NCI-H1694 treated with DMSO at 0.1 percent for 48 hours (cell line): ENCODE measurements at places on chromosomes 3 and 15.
A peak's percentile ranks its signal among the peaks of the same experiment; 100 is the strongest.

DNA sequence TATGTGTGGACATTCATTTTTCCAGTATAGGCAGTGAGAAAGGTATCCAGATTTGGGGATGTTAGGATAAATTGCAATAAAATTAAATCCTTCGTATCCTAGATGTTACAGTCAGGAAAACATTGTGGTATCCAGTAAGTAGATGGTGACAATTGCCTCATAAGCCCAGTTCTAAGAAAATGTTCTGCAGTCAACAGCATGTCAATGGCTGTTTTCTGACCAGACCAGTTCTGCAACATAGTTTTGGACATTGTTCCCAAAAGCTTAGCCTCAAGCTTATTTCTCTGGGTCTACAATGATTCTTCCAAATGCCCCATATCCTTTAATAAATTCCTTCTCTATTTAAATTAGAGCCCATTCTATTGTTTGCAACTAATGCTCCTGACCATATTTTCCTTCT is 480.7 kb downstream of the FHIT start:
- DNase-seq, result no peak

DNA sequence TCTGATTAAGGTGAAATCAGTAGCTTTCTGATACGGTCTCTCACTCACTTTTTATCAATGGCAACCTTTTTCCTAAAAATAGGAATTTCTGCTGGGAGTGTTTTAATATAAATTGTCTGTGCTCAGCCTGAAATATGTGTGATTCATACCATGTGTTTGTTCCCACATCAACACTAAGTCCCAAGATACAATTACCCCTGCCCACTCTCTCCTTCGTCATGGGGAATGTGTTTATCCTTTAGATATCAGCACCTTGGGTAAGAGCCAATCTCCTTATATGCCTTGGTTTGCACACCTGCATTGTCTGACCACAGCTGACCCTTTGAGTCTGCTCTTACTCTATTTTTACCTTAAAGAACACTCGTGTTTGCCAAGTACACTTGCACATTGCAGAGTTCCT is 356.4 kb downstream of the LPP start:
- no peak for DNase-seq

DNA sequence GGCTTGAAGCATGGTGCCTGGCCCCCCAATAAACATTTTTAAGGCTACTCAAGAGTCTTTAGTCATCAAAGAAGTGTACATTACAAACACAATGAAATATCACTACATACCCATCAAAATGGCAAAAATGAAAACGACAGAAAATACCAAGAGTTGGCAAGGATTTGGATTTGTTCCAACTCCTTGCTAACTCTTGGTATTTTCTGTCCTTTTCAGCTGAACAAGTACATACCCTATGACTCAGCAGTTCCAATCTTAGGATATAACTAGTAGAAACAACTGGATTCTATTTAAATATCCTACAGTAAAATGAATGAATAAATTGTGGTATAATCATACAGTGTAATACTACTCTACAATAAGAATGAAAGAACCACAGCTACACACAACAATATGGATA is 25.1 kb upstream of the GABPB1 start:
- DNase-seq, result no peak

DNA sequence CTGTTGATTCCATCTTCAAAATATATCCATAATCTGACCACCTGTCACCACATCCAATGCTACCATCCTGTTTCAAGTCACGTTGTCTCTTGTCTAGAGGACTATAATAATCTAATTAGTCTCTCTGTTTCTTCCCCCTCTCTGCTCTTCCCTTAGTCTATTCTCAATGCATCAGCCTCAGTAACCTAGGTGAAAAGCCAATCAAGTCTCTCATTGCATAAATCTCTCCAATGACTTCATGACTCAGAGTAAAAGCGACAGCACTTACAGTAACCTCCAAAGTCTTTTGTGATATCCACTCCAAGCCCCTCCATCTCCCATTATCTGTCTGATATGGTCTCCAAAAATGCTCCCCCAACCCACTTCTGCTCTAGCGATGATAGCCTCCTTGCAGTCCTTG is 7.2 kb downstream of the UBA3 start:
- DNase-seq, result no peak

- DNase-seq, result no peak
Observed at GRCh38 chr15:67018026-67018425, 47.4 kb upstream of the SMAD3 start.

DNA sequence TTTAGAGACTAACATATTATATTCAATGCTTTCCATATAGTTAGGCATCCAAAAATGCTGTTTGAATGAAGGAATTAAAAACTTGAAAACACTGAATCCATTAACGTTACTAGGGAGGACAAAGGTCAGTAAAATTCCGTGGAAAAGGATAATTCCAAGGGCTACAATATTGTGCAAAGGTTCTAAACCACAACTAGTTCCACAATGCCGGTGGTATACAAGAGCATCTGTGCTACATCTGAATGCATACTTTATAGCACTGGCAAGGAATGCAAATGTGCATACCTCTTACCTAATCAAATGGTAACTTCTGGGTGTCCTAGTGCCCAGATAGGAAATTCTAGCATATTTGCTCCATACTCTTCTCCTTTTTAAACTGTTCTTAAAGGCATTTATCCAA is 2.2 kb downstream of the ICE2 start:
- no peak for DNase-seq

- peak; percentile 57 for DNase-seq
Observed at GRCh38 chr3:180036671-180037455, at the start of gene PEX5L. PEX5L (minus strand) TSS chr3:180036937; CDS start chr3:180036599, 338 bp downstream.

GRCh38 chr3:50356553-50356952 is 2.8 kb downstream of the TMEM115 start:
- DNase-seq, result no peak

DNA sequence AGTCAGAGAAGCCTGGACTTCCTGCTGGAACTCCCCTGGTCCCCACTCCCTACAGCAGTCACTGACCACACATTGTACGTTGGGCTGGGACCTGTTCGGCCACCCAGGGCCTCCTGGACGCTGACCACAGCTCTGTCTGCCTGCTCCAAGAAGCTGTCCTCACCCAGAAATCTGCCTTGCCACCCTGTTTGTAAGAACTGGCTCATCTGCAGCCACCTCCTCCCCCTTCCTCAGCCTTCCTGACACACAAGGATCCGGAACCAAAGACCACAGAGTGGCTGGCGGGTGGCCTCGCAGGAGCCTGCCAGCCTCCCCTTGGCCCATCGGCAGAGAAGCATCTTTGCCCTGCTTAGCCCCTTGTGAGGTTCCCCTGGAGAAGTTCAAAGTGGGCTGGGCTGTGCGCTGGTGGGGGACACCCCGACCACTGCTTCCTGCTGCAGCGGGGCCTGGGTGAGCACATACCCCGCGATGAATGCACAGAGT is 91.9 kb downstream of the PCSK6 start:
- DNase-seq, result no peak

GRCh38 chr3:61666615-61667330 is 105.4 kb downstream of the PTPRG start:
- DNase-seq, result no peak

DNA sequence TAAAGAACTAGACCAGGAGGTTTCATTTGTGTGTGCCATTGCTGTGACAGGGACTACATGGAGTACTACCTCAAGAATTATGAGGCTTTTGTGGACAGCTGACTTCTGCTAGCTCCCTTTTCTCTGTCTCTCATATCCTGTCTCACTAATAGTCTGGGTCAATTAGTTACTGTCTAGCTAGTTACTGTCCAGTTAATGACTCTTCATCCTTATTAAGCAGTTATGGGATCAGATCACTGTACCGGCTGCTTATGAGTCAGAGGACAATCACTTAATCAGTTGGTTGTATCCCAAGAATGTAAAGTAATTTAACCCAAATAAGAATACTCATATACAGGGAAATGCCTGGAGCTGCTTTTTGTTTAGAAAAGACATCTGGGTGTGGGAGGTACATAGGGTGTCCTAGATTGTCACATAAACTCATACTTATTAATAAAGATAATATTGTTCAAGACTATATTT is 158.0 kb downstream of the CDIN1 start:
- no peak for DNase-seq

DNA sequence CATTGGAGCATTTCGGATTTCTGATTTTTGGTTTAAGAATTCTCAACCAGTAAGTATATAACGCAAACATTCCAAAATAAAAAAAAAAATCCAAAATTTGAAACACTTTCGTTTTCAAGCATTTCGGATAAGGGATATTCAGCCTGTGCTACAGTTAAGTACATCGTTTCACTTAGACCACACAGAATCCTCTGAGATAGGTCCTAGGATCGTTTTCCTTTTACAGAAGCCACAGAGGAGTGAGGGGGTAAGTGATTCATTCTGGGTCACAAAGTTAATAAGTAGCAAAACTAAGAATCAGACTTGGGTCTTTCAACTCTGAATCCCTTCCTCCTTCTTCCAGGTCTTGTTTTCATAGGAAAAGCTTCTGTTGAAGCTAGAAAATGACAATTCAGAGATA is 249.3 kb downstream of the BBX start:
- DNase-seq, result no peak

DNA sequence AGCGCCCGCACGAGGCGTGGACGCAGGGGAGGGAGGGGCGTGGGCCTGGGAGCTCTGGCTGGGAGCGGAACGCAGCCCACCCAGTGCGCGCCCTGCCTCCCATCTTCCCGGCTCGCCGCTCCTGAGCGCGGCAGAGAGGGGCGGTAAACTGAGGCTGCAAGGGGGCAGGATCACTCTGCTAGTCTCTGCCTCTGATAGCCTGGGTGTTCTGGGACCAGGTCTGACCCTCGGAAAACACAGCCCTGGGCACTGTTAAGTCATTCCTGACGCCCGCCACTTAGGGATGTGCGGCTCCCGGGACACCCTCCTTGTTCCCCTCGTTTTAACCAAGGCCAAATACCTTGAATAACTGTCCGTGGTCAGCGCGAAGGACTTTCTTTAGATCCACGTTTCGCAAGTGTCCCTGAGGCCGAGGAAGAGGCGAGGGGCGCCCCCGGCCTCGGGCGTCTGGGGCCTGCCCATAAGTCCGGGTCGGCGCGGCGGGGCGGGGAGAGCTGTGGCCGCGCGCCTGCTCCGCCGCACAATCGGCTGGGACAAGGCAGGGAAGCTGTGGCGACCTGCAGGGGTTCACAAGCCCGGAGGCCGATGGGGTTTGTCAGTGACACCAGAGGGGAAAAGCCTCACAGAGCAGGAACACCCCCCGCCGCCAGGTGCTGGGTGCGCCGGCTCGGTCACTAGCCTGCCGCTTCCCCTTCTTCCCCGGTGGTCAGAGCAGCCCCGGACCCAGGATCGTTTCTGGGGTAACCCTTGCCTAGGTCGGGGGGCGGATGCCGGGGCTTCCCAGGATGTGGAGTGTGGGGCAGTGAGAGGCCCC is 1.5 kb downstream of the ITPKA start:
- no peak for DNase-seq
